ENCODE measurements at places on chromosomes 11 and 22.

- no peak for DNase-seq
Observed at GRCh38 chr11:104524254-104524653, 360.3 kb upstream of the PDGFD start.

GRCh38 chr11:44943118-44943517 is 7.6 kb downstream of the TP53I11 start:
- no peak for DNase-seq

- no peak for DNase-seq
Observed at GRCh38 chr11:20046416-20046815, 113.9 kb downstream of the DBX1 start.

GRCh38 chr11:35078470-35078735 is 60.6 kb upstream of the CD44 start:
- DNase-seq, result no peak

DNA sequence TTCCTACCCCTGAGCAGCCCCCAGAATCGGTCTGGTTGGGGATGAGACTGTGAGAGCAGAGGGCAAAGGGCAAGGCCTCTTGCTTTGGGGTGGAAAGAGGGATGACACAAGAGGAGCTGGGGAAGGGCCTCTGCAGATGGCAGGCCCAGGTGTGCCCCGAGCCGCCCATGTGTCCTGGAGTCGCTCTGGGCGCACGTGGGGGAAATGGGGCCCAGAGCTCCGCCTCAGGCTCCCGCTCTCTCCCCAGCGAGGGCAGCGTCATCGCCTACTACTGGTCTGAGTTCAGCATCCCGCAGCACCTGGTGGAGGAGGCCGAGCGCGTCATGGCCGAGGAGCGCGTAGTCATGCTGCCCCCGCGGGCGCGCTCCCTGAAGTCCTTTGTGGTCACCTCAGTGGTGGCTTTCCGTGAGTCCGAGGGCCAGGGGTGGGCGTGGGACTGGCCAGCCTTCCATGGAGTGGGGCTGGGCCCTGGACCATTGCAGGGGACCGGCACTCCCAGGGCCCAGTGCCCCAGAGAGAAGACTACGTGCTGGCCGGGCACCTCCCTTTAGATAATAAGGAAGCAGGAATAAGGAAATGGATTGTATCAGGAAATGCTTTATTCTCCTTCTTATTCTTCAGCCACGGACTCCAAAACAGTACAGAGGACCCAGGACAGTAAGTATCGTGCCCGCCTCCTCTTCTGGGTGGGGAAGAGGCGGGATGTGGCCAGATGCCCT is 30.1 kb downstream of the ST14 start:
- no peak for DNase-seq

GRCh38 chr22:35742342-35743100 is 24.8 kb downstream of the APOL5 start:
- peak; percentile 46 for DNase-seq

DNA sequence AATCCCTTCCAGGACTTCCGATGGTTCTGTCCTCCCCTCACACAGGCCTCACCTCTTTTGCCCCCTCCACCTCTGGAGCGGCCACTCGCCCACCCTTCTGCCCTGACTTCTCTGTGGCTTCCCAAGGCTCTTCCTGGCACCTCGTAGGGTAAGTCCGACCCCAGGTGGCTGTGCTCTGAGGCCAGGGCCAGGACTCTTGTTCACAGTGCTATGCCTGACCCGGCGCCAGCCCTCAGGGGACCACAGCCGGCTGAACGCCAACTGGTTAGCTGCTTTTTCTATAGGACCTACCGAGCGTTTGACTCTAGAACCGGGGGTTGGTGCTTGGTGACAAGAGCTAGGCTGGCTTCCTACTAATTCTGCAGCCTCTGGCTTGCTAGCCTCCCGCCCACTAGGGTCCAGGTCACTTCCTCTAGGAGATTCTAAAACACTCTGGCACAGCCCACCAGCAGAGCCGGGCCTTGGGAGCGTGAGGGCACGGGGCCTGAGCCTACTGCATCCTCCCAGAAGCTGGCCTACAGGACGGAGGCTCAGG is 28.4 kb upstream of the KCNQ1OT1 start:
- DNase-seq, result no peak

DNA sequence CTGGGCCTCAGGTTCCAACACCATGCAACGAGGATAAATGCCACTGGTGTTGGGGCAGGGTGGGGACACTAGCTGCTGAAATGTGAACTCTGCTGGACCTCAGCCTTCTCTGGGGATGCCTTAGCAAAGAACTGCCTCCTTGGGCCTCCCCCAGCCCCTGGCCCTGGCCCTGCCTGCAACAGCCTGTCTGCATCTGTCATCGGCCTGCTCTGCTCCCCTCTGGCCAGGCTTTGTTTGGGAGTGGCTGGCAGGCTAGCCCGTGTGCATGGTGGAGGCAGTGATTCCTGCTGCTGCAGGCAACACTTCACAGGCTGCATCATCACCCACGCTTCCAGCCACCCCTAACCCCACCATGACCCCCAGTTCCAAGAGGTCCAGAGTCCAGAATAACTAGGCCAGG is 11.5 kb upstream of the MYOD1 start:
- no peak for DNase-seq

All from AG09309 (cell line).